ENCODE measurements at places on chromosomes 4 and X.

- no peak for DNase-seq
These were observed 36.6 kb downstream of the SYTL4 start for GRCh38 chrX:100695302-100695701.

- DNase-seq, result no peak
These were observed 6.4 kb upstream of the DCUN1D4 start for GRCh38 chr4:51836549-51836948.

DNA sequence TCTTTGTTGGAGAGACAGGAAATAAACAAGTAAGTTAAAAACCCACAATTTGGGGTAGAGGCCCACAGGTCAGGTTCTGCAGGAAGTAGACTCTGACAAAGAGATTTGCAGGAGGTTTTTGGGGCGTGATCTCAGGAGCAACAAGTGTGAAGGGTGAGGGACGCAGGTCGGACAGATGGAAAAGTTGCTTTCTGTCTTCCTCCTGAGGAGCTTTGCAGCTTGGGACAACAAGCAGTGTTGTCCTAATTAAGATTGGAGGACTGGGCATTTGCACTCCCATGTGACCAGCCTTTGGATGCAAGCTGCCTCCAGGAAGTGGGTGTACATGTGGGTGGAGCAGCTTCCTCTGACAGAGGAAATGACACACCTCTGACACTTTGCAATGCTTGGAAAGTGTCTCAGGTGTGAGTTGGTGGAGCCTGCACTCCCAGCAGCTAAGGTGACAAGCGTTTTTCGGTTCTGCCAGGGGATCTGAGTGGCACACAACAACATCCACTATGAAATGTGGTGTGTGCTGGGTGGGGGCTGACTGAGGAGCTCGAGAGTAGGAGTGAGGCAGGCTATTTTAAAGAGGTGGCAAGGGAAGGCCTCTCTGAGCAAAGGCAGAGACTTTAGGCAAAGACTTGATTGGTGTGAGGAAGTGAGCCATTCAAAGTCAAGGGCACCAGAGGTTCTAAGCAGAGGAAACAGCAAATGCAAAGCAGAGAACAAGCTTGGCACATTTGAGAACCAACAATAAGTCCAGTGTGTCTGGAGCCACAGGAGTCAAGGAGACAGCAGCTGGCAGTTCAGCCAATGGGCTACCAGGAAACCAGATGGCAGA, 339.8 kb upstream of the GATB start:
- DNase-seq, result peak; percentile 44

- no peak for DNase-seq
These were observed 326.9 kb upstream of the AGA start for GRCh38 chr4:177769155-177769554.

DNA sequence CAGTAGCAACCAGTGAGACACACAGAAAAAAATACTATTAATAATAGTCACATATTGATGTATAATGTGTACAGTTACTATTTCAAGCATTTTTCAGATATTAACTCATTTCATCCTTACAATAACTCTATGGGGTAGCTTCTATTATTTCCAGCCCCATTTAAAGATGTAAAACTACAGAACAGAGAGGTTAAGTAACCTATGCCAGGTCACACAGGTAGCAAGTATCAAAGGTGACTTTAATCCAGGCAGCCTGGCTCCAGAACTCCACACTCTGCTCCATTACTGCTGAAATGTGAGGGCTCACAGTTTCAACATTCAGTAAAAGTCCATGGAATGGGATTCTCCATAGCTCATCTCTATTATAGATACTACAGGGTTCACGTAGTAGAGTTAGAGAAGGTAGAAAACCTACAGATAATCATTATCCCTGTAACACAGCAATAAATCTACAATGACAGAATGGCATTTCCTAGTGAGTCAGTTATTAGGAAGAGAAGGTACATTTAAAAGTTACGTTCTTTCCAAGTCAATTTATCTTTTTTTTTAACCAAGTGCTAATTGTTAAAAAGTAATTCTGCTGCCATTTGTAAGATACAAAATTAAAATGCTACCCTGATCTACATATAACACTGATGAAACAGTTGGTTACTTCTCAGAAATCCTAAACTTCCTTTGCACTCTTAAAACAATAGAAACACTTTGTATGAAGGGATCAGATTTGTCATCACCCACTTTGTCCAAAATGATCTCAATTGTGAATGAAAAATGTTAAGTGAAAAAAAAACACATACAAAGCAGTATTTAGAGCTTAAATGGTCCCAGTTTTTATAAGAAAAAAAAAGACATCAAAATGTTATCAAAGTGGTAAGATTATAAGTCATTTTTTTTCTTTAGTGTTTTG, 18.7 kb downstream of the RELL1 start:
- DNase-seq, result no peak

DNA sequence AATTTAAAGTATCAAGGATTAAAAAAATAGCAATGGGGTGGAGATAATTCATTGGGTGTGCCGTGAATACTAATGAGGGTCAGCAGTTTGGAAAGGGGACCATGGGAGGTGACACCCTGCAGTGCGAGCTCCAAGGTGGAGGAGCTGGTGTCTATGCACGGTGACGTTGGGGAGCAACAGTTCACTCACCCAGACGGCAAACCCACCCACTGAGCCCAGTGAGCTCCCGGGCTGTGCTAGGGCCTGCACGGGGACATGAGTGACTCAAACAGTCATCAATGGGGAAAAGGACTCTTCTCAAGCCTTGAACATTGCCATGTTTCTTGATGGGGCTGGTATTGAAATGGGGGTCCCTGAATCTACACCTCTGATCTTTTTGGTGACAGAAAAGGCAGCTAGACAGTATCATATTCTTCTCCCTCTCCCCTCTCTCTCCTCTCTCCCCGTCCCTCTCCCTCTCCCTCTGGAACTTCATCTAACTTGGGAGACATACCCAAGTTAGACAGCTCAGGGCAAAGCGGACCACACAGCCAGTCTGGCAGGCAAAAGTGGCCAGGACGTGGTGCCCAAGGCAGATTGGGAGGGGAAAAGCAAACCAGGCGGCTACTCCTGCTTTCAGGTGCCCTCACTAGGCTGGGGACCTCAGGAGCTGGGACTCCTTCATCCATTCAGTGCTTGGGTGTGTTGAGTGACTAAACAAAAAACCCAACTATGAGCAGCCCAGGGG, 26.3 kb upstream of the PPP2R2C start:
- DNase-seq, result no peak

GRCh38 chr4:173930329-173930967, 353.0 kb downstream of the FBXO8 start:
- no peak for DNase-seq

DNA sequence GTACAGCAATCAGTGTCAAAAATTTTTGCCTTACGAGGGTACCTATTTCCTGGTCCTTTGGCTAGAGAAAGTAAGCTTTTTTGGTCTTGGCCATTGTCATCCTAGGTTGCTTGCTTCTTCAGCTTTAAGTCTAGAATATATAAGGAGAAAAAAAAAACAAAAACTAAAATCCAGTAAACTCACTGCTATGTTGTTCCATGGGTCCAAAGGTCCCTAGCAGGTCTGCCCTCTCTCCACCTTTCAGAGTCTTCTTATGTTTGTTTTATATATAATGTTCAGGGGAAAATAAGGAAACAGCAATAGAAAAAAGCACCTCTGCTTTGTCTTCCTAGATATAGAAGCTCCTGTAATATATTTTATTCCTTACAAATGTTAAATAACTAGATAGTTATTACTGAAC, 18.1 kb upstream of the BMP2K start:
- DNase-seq, result no peak

- DNase-seq, result no peak
These were observed 178.5 kb downstream of the NHS start for GRCh38 chrX:17553469-17553868.

- no peak for DNase-seq
These were observed 422.7 kb downstream of the GRIA2 start for GRCh38 chr4:157643257-157643656.

- DNase-seq, result no peak
These were observed 53.7 kb downstream of the LNX1 start for GRCh38 chr4:53537606-53538005.

DNA sequence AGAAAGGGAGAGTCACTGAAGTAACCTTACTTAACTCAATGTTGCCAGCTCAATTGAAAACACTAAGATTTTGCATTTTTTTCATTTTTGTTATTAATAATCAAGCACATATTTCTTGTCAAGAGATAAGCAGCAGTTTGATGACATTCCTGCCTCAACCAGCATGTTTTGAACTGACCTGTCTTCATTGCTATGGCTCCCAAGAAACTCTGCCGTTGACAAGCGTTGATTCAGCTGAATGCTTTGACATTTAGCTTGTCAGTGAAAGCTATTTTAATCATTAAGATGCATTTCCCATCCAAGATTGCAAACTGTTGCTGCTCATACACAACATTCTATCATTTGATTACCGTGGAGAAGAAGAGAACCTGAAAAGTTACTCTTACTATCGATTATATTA, 5.9 kb downstream of the NAA11 start:
- no peak for DNase-seq

DNA sequence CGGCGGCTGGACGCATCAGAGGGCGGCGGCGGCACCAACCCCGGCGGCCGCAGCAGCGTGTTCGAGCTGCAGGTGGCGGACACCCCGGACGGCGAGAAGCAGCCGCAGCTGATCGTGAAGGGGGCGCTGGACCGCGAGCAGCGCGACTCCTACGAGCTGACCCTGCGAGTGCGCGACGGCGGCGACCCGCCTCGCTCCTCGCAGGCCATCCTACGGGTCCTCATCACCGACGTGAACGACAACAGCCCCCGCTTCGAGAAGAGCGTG, 1.9 kb downstream of the PCDH7 start:
- DNase-seq, result no peak

GRCh38 chr4:80424225-80424581, 88.7 kb downstream of the CFAP299 start:
- DNase-seq, result no peak

DNA sequence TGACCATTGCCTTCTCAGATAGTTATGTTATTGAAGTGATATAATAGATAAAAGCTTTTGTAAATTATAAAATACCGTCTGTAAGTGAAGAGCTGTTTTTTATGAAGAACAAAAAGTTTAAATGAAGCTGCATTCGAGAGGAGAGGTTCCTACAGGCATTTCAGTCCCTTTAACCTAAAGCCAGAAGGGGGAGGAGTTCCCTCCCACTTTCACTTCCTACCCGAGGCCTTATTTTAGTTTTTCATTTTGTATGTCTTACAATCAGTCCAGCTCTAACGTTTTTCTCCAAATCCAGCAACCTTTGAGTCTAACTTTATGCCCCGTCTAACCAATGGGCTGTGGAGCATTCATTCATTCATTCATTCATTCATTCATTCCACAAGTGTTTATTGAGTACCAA, 16.5 kb upstream of the SOX3 start:
- DNase-seq, result no peak

DNA sequence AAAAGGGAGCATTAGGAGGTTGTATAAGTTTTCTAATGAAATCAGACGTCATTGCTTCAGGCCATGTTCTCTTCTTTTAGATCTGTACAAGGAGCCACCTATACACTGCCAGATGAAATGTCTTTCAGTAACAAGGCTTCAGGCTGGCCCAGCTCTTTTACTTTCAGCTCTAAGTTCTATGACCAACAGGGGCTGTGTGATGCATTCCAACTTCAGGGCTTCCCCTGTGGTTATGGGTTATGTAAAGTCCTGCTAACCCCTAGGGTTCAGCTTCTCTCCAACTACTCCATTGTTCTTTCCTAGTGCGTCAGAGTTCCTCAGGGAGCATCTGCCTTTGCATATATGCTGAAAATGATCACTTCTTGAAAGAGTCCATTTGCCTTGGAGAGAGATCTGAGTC, 79.4 kb upstream of the TTC29 start:
- DNase-seq, result no peak

DNA sequence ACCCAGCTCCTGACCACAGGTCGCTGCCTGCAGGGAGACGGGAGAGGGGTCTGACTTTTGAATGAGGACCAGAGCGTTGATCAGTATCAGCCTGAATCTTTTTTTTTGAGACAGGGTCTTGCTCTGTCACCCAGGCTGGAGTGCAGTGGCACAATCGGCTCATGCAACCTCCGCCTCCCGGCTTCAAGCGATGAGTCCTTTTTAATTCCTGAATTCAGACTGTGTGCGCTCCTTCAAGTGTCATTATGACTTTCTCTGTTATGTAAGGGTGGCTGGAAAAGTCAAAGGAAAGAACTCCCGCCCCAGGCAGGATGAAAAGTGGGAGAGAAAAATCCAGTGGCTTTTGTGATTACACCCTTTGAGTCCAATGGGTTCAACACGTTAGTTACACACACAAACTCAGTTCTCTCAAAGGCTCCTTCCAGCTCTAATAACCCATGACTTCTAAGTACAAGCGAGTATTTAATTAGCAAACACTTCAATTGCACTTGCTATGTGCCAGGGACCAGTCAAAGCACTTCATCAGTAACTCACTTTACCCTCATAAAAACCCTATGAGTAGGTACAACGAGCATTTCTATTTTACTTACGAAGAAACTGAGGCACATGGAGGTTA, 44.4 kb downstream of the PDHA1 start:
- DNase-seq, result no peak

DNA sequence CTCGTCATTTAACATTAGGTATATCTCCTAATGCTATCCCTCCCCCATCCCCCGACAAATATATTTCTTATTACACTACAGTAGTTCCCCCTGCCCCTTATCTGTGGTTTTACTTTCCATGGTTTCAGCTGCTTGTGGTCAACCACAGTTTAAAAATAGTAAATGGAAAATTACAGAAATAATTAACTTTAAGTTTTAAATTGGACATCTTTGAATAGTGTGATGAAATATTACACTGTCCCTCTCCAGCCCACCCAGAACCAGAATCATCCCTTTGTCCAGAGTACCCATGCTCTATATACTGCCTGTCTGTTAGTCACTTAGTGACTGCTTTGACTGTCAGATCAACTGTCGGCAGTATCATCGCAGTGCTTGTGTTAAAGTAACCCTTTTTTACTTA, 47.4 kb upstream of the VEGFC start:
- DNase-seq, result no peak

DNA sequence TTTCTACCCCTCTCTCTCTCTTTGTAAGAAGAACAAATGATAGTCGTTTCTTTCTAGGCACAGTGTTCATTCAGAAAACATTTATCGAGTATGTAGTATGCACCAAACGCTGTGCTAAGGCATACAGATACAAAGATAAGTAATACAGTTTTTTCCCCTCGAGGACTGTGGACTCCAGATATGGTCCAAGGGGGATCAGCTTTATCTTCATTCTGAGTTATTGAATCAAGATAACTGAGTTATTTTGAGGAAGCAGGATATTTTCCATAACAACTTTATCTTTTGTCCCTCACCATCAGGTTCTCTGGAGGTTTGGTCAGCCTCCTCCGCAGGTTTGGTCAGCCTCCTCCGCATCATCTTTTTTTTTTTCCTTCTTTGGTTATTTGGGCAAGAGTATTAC, 15.0 kb downstream of the EREG start:
- DNase-seq, result no peak

- DNase-seq, result no peak
These were observed 300.2 kb downstream of the GPM6A start for GRCh38 chr4:175511861-175512260.

Data from stimulated activated CD8-positive, alpha-beta memory T cell treated with anti-CD3 and anti-CD28 coated beads, Interleukin-7, amount 100 ng/mL, for 1 hour (primary cell).